ENCODE measurements at places on chromosomes 2 and 18.

- DNase-seq, result no peak
These were observed 92.5 kb downstream of the HAUS1 start for GRCh38 chr18:46196627-46197243.

DNA sequence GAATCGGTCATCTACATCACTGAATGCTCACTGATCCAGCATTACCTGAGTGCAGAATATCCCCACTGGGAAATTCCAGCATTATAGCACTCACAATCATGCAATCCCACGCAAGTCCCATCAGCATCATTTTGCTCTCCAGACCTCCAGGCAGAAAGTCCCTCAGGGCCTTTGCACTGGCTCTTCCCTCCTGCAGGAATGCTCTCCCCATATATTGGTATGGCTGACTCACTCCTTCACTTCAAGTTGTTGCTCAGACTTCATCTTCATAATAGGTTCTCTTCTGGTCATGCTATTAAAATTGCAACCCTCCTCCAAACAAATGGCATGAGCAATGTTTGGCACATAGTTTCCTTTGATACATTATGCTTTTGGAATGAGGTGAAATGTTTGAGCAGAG, 64.7 kb upstream of the CELF4 start:
- DNase-seq, result no peak

DNA sequence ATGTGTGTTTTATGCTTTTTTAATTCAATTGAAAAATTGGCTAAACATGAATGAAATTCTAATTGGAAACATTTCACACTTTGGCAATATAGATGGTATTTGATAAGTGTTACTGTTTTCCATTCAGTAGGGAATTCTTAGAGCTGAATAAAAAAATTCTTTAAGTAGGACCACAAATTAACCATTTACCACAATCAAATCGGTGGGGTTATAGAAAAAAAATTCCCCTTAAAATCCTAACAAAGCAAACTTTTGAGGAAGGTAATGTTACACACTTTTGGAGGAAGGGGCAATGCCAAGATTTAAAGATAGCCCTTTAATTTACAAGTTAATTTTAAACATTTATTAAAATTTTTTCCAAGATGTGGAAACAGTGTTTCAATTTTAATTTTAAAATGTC, 279.0 kb upstream of the FIGN start:
- no peak for DNase-seq

- no peak for DNase-seq
These were observed 48.3 kb downstream of the ASB1 start for GRCh38 chr2:238475034-238475433.

DNA sequence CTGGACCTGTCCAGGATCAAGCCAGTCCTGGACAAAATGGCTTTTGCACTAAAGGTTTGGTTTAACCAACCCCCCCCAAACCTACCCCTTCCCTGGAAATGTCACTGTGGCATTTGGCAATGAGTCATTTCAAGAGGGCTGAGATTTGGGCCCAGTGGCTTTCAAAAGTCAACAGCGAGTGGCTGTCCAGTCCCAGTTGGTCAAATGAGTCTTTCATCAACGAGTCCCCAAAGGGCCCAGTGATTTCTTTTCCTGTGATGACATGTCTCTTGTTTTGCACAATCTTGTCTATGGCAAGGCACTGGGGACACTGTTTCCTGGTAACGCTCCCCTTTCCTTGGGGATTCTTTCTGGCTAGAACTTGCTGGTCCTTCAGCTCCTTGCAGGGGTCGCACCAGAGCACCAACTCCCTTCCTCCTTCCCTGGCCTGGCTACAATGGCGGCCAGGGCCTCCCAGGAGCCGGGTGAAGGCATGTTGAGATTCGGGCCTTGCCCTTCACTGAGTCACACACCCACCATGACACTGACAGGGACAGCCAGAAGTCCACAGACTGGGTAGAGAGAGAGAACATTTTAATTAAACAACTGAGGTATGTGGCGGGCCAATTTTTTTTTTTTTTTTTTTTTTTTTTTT, 87.2 kb downstream of the SMAD7 start:
- DNase-seq, result no peak

DNA sequence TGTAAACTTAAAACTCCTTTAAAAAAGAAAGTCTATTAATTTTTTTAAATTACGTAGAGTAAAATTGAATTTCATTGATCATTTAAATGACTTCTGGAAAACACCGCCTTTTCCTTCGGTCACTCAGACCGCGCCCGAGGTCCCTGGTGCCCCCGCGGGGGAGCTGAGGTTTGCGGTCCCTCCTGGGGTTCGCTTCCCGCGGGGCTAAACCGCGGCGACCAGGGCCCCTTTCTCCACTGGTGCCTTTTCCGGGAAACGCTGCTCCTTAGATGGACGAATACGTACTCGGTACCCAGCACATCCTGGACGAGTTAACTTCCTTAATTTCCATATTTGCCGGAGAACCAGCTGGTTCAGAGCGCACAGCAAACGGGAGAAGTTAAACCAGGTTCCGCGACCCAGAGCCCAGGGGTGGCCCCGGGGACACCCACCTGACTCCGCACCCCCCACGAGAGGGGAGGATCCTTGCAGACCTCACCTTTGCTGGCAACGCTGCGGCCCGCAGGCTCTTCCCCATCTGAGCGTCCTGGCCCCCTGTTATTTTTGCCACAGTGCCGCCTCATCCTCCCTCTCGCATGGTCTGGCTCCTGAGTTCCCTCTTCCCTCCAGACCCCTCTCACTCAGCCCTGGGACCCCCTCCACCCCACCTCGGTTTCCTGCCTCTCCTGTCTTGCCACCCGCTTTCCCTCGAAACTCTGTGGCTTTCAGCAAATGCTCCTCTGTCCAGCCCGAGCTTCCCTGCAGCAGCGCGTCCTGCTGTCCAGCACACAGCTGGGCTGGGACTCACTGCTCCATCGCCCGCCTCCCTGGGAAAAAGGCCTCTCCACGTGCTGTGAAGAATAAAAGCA, 420.0 kb upstream of the MYT1L start:
- no peak for DNase-seq

DNA sequence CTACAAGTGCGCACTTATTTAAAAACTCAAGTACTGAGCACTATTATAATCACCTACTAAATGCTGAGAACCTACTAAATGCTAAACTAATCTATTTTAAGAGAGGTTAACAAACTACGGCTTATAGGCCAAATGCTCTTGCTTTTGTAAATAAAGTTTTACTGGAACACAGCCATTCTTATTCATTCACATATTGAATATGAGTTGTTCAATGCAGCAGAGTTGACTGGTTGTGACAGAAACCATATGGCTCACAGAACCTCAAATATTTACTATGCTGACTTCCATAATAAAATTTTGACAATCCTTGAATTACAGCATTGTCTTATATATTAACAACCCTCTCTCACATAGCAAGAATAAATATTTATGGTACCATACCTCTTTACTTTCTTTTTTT, 103.2 kb downstream of the ZNF521 start:
- no peak for DNase-seq

DNA sequence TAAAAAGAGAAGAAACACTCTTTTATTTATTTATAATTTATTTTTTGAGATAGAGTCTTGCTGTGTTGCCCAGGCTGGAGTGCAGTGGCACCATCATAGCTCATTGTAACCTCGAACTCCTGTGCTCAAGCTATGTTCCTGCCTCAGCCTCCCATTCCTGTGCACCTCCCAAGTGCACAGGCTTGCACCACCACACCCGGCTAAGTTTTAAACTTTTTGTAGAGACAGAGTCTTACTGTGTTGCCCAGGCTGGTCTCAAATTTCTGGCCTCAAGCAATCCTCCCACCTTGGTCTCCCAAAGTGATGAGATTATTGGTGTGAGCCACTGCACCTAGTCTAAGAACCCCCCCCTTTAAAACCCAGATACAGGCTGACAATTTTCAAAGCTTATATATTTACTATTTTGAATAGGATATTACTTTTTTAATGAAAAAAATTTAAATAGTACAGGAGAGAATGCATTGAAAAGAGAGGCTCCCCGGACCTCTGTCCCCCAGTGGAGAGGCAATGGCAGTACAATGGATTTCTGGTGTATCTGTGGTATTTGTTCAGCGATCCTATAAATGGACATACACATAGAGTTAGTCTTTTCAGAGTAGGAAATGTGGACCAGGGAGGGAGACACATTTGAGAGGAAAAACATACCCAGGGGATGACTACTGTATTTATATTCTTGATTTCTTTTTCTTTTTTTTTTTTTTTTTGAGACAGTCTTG, 48.1 kb upstream of the CNOT11 start:
- DNase-seq, result no peak

- DNase-seq, result no peak
These were observed 2.4 kb downstream of the ZNF236 start for GRCh38 chr18:76824754-76825153.

DNA sequence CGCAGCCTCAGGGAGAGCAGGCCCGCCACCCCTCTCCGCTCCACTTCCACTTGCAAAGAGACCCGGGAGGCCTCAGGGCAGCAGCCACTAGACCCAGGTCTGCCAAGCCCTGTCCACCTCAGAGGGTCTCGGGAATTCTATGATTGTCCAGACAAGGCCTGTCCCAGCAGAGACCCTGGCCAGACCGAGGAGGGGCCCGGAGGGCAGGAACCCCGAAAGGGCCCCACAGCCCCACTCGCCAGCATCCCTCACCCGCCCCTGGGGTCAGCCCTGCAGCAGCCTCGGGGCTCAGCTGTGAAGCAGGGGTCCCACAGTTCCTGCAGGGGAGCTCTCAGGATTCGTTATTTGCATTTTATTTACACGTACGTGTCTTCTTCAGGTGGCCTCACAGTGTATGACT, 269.5 kb downstream of the EIPR1 start:
- DNase-seq, result no peak

Data from stimulated activated CD4-positive, alpha-beta T cell treated with anti-CD3 and anti-CD28 coated beads, Interleukin-12 subunit alpha, Interleukin-12 subunit beta, amount 100 ng/mL, for 48 hours (primary cell).